T-helper 2 cell (primary cell): ENCODE measurements at places on chromosomes 16 and 17.
A peak's percentile ranks its signal among the peaks of the same experiment; 100 is the strongest.

GRCh38 chr17:17958982-17959381 is 13.2 kb downstream of the TOM1L2 start:
- DNase-seq, result no peak

DNA sequence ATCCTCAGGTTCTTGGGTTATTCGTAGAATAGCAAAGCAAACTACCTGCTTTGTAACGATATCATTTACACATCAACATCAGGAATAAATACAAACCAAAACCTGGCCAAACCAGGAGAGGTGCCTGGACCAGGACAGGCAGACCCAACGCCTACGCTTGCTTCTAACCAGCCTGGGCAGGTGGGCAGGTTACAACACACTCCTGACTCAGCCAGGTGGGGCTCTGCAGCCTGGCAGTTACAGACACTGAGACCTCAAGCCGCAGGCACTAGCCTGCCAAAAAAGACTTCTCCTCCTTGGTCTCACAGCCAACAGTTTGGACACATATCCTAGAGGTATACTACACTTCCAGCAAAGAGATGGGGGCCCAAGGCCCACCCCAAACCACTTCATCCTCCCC is 14.0 kb downstream of the ANKRD11 start:
- no peak for DNase-seq

DNA sequence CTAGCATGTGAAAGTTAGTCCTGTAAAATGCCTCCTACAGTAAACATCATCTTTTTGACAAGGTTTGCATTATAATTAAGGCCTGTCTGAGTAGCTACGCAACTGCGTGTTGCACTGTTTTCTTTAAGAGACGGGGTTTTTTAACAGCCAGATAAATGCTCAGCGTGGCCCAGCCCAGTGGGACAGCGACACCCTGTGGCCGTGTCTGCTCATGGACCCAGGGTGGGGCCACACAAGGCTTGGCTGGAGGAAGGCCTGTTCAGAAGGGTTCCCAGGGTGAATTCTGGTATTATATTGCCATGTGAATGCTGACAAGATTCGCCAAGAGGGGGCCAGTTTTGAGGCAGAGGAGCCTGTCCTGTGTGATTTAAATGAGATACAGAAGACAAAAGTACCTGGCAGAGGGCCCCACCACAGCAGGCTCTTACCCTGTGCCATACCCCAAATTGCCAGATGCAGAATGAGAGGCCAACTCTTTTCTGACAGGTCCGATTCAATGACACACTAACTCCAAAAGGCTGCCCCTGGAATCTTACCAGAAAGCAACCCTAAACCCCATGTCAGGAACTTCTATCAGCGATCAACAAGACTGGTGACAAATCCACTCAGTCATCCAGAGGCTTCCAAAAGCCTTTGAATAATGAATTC is 65.9 kb upstream of the IRX6 start:
- no peak for DNase-seq

DNA sequence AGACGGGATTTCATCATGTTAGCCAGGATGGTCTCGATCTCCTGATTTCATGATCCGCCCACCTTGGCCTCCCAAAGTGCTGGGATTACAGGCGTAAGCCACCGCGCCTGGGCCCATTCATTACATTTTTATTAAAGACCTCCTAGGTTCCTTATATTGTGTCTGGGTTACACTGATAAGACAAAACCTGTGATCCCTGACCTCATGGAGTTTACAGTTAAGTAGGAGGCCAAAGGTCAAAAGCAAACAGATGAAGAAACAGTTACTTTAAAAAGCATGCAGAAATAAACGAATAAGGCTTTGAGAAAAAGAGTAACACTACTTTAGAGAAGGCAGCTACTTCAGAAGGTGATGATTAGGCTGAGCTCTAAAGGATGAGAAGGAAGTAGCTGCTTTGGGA is 14.9 kb upstream of the HLF start:
- DNase-seq, result no peak

DNA sequence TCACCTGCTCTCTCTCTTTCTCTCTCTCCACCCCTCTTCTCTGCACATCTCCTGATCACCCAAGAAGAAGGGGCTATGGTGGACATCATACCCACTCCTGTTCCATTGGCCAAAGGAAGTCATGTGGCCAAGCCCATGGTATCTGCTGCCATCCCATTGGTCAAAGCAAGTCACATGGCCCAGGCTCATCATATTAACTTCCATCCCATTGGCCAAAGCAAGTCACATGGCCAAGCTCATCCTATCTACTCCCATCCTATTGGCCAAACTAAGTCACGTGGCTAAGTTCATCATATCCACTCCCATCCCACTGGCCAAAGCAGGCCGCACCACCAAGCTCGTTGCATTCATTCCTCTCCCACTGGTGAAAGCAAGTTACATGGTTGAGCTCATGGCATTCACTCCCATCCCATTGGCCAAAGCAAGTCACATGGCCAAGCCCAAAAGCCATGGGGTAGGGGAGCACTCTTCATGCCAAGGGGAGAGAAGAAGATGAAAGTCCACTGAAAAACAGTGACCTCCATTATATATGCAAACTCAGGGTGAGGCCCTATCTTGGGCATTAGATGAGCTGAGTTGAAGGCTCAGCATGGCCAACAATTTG is 29.2 kb downstream of the SNX20 start:
- DNase-seq, result no peak

- DNase-seq, result no peak
These were observed 54.8 kb upstream of the MAP3K14 start for GRCh38 chr17:45371414-45372324.

DNA sequence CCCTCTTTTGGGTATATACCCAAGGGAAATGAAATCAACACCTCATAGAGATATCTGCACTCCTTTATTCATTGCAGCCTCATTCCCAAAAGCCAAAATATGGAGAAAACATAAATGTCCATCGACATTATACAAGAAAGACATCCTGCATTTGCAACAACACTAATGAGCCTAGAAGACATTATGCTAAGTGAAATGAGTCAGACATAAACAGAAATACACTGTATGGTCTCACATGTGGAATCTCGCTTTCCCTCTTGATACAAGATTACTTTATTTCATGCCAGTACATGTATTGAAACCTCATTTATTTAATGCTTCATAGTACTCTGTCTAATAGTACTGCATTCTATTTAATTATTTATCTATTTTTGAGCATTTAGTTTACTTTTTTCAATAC is 157.2 kb downstream of the ZNF18 start:
- DNase-seq, result no peak

- DNase-seq, result no peak
These were observed 65.5 kb downstream of the PIGL start for GRCh38 chr17:16282522-16282921.

GRCh38 chr17:40646791-40647623 is 611 bp downstream of the SMARCE1 start:
- peak; percentile 6 for DNase-seq

GRCh38 chr17:4584101-4584916 is at the start of gene SMTNL2:
SMTNL2 (plus strand) TSS chr17:4584529; CDS start chr17:4584606, 77 bp downstream.
- no peak for DNase-seq

- no peak for DNase-seq
These were observed 76.7 kb upstream of the MARCHF10 start for GRCh38 chr17:62884781-62885180.

DNA sequence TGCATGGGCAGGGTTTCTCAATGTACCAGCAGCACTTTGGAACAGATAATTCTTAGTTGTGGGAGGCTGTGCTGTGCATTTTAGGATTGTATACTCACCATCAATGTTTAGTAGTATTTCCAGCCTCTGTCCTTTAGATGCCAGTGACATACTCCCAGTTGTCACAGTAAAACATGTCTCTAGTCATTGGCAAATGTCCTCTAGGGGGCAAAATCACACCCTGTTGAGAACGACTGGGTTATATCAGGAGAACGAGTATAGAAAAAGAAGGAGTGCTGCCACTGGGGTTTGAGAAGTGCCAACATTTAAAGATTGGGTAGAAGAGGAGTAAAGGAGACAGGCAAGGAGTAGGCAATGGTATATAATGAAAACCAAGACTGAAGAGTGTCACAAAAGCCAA is 37.9 kb upstream of the SMIM36 start:
- DNase-seq, result no peak

DNA sequence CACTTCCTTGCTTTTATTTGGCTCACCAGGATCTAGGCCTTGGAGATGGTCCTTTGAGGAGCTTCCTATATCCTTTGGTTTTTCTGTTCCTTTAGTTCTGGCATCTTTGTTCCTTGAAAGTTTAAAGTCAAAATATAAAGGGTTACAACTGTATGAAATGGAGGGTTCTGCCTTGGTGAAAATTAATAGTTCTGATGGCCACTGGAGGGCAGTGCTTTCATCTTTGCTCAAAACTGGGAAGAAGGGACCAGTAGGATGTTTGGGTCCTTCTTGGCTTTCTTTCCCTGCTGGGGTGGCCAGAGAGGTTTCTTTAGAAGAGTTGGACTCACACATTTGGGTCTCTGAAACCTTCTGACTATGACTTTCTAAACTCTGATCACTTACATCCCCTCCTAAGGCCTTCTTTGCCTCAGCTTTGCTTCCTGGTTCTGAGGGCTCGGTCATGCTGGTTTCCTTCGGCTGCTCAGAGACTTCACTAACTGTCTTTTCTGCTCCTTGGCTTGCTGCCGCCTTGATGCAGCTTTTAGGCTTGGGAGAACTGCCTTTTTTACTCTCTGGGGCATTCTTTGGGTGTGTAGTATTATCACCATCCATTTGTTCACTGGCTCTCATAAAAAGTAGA is 10.9 kb upstream of the ITGA2B start:
- no peak for DNase-seq

DNA sequence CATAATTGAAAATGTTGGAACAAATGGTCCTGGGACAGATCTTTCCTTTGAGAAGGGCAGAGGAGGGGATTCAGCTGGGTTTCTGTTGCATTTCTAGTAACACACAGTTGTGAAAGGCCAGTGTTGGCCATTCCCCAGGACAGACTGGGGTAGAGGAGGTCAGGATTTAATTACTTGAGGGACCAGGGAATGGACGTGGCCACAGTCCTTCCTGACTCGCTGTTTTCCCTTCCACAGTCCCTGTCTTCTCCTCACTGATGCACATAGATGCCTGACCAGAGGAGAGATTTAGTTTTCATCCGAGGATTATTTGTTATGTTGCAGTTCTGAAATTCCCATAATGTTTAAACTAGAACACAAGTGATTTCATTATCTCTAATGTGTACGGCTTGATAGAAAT is 25.2 kb upstream of the HEATR6 start:
- no peak for DNase-seq

- DNase-seq, result peak; percentile 47
These were observed 3.9 kb downstream of the TRPV2 start for GRCh38 chr17:16419074-16419928.

- no peak for DNase-seq
These were observed 154.8 kb upstream of the TNRC6C start for GRCh38 chr17:77803726-77804125.

DNA sequence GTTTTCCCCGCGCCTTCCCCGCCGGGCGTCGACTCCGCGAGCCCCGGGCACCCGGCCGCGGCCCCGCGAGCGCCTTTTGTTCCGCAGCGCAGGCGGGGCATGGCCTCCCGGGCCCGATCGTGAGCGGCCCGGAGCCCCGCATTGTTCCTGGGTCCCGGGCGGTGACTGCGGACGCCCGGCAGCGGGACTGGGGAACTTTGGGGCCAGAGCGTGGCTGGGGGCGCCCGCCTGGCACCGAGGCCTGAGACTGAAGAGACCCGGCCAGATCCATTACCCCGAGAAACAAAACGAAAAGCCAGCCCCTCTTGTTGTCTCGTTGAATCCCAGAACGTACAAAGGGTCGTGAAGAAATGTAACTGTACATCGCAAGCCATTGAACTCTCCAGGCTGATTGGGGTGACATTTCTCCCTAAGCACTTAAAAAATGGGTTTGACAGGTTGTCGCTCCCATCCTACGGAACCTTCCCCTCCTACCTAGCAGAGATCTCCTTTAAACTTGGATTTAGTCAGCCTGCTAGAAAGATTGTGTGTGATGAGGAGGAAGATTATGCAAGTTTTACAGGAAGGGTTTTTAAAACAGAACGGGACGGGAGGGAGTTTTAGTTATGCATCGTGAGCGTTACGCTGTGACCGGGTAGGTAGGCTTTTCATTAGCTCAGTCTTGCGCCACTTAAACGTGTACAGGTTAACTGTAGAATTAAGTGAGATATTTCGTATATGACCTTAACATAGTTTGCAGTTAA is 825 bp downstream of the METTL9 start:
- no peak for DNase-seq
